H9 (cell line): ENCODE measurements at places on chromosomes 5 and 9.
A peak's percentile ranks its signal among the peaks of the same experiment; 100 is the strongest.

- no peaks in the 10 kb centered on the region for H3K27me3 ChIP-seq
- DNase-seq: no peak
- no peak overlapping the region for H3K4me3 ChIP-seq
- H3K27ac ChIP-seq: no peak overlapping the region
These were observed 608.1 kb downstream of the PDE4D start for GRCh38 chr5:59285300-59286016.

DNA sequence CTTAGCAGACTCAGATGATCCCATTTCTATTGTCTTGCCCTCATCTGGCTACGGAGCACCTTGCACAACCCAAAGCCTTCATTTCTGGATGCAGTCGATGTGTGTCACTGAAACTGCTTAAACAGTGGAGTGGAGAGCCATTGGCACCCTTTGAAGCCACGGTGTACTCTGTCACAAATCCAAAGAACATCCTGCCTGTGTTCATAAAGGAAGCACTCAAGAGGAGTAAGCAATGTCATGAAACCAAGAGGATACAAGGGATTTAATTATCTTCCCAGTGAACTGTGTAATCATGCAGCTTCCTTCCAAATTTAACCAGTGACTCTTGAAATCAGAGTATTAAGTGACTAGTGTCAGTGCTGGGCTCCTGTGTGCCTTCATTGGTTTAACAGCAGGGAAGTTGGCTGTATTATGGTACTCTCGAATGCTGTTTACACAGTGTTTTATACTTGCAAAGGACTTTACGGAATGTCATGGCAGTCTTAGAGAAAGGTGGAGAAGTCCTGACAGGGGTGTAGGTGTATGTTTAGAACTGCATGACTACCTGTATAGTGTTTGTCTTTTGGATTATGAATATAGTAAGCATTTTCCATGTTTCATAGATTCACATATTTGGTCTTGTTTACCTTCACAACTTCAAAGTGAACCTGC, 41.9 kb downstream of the CD180 start:
- DNase-seq: no peak
- H3K4me1 ChIP-seq: no peaks in the 10 kb centered on the region
- H3K36me3 ChIP-seq: no peaks in the 10 kb centered on the region

DNA sequence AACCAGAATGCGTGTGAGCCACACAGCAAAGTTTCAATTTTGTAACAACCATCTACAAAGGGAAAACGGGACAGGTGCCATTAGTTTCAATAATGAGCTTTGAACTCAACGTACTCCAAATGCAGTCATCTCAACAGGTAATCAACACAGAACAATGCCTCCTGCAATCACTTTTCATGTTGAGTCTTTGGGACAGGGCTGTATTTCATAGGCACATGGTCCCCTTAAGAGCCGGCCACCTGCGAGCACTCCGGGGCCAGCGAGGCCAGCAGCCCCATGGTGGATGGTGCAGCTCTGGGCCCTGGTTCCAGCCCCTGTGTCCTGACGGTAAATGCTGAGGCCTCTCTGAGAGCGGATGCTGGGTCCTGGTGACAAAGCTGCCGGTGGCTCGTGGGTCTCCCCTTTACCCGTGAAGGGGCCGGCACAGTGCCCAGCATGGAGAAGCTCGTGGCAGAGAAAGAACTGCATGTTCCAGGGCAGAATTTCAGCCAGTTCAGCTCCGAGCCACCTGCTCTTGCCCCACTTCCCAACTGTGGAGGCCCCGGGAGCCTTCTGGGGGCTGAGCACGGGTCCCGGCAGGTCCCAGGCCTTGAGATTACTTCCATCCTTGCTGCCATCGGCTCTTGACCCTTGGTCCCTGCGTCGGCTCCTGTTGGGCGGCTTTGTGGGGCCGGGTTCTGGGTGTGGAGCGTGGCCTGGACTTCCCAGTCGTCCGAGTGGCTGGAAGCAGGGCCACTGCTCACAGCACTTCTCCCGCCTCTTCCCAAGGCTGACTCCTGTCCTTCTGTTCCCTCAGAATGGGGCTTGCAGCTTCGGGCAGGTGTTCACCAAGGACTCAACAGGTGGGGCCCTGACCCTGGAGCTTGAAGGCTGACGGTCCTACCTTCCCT, 26.1 kb upstream of the RNU6ATAC start:
- no peak overlapping the region for H3K27ac ChIP-seq
- no peaks in the 10 kb centered on the region for H3K36me3 ChIP-seq
- no peaks in the 10 kb centered on the region; the same call in 1 of the 2 replicates for H3K4me1 ChIP-seq
- no peaks in the 10 kb centered on the region; the same call in 1 of the 2 replicates for H3K27me3 ChIP-seq
- DNase-seq: no peak
- H3K4me3 ChIP-seq: no peak overlapping the region

DNA sequence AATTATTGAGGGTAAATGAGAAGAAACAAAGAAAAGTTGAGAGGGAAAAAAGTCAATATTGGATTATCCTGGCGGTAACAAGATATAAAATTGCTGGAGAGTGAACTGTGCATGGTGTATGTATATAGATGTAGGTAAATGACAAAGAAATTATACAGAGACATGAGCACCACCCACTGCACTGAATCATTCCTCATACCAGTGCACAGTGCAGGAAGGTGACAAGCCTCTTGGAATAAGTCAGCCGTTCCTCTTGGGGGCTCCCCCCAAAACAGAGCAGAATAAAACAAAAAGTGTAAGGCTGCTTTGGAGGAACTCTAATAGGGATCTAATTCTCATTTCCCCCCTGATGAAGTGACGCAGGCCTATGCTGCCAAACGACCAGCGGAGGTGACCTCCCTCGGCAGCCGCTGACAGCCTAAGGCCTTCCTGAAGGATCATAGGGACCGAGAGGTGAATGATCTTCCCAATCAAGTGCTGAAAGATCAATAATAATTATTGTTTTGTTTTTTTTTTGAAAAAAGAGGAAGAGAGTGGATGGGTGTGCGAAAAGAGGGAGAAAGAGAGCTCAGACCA, 245.0 kb downstream of the PSAT1 start:
- no peak for DNase-seq
- H3K36me3 ChIP-seq: peaks cover 14% of the 10 kb centered on the region; the same call in 1 of the 2 replicates
- H3K27ac ChIP-seq: no peak overlapping the region
- H3K4me3 ChIP-seq: no peak overlapping the region

DNA sequence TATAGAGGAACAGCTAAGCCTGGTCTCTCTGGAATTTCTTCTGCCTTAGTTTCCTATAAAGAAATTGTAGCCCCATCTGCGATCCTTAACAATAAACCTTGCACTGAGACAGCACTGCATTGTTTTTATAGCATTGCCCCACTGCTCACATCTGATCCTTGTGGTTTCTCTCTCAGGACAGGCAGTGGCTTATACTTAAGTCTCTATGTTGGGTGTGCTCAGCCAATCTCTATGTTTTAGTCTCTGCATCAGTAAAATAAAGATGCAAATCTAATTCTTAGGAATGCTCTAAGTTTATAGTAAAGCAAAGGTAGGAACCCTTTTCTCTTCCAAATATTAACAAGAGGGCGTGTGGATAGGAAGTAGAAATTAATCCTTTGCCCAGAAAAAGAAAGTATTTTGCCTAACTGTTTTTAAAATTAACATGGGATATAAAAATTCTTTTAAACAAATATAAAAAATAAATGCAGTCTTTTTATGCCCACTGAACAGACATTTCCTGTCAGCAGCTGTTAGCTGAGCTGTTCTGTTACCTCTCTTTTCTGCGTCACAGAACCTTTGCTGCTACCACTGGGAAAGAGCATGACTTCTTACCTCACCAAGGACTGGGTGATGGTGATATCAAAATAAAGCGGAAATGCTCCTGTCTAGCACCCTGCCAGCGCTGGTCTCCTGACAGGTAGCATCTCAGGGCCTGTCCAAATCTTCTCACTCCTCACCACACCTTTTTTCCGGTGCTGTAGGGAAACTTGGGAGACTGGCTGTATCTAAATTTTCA, 29.5 kb downstream of the MRPS27 start:
- H3K27ac ChIP-seq: no peak overlapping the region
- H3K27me3 ChIP-seq: no peaks in the 10 kb centered on the region
- no peak overlapping the region for H3K4me3 ChIP-seq
- DNase-seq: no peak
- peaks cover 48% of the 10 kb centered on the region for H3K36me3 ChIP-seq

GRCh38 chr9:87434366-87434765, 63.3 kb upstream of the DAPK1 start:
- peaks cover 8% of the 10 kb centered on the region for H3K4me1 ChIP-seq
- no peak overlapping the region for H3K27ac ChIP-seq

DNA sequence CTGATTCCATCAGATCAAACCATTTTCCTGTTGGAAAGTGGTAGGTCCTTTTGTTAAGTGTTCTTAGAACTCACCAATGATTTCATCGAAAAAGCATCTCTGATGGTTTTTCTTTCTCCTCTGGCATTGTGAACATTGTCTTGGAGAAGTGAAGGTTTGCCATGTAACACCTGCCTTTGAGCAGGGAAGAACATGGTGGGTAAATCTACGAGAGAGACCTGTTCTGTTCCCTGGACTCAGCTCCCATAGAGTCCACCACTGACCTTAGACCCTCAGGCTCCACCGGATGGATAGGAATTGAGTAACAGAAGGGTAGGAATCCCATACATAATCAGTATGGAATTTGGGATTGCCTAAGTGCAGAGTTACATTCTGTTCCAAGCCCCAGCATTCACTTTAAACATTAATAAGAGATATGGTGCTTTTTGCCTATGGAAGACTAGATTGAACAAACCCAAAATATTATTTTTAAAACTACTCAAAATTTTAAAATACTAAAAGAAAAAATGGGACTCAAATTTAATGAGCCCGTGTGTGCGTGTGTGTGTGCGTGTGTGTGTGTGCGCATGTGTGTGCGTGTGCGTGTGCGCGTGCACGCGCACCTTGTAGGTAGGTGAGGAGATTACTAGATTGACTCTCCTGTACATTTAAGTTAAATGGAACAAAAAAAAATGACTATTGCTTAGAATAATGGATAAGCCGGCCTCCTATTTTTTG, 92.0 kb downstream of the C9orf152 start:
- H3K4me1 ChIP-seq: peaks cover 12% of the 10 kb centered on the region
- no peak overlapping the region for H3K4me3 ChIP-seq
- H3K27me3 ChIP-seq: no peaks in the 10 kb centered on the region
- H3K27ac ChIP-seq: no peak overlapping the region
- no peak for DNase-seq
- no peaks in the 10 kb centered on the region for H3K36me3 ChIP-seq

DNA sequence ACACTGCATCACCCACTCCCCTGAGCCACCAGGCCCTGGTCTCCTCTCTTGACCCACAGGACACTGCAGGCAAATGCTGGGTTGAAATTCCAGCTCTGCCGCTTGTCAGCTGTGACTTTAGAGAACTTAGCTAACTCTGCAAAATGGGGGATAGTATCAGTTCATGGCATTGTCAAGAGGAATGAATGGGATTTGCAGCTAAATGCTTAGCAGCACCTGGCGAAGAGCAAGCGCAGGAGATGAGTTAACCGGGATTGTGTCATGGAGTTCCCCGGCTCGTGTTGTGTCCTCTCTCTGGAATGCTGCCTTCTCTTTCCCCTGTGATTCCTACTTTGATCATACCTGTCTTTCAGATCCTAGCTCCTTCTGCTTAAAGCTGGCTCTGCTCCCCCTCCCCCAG, 67.1 kb downstream of the DAB2IP start:
- no peaks in the 10 kb centered on the region; the same call in 2 of the 3 replicates for H3K36me3 ChIP-seq
- H3K27ac ChIP-seq: no peak overlapping the region
- H3K27me3 ChIP-seq: no peaks in the 10 kb centered on the region
- no peak for DNase-seq
- H3K4me1 ChIP-seq: peaks cover 8% of the 10 kb centered on the region; the same call in 1 of the 2 replicates

DNA sequence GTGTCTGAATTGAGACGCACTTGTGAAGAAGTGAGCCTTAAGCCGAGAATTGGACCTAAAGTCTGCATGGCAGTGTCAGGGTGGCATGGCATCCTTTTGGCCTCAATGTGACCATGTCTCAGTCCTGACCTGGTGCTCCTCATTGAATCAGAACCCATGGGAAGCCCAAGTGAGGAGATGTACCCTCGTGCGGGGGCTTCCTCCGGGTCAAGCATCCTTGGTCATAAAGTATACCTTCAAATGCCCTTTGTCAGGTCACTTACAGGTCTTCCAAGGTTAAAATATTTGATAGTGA, 202.2 kb downstream of the GADD45G start:
- no peaks in the 10 kb centered on the region for H3K27me3 ChIP-seq
- H3K27ac ChIP-seq: no peak overlapping the region
- no peaks in the 10 kb centered on the region for H3K36me3 ChIP-seq
- H3K4me3 ChIP-seq: no peak overlapping the region

GRCh38 chr5:135694906-135695305, 116.1 kb upstream of the CXCL14 start:
- H3K4me3 ChIP-seq: no peak overlapping the region
- no peaks in the 10 kb centered on the region for H3K27me3 ChIP-seq
- no peak overlapping the region for H3K27ac ChIP-seq
- no peak for DNase-seq
- no peaks in the 10 kb centered on the region for H3K4me1 ChIP-seq

- H3K27me3 ChIP-seq: no peaks in the 10 kb centered on the region
- H3K4me1 ChIP-seq: no peaks in the 10 kb centered on the region
- no peaks in the 10 kb centered on the region for H3K36me3 ChIP-seq
- H3K27ac ChIP-seq: no peak overlapping the region
These were observed 16.1 kb upstream of the LNPEP start for GRCh38 chr5:96919754-96920197.

GRCh38 chr9:18668944-18669343, 195.0 kb downstream of the ADAMTSL1 start:
- H3K27ac ChIP-seq: no peak overlapping the region
- no peaks in the 10 kb centered on the region for H3K36me3 ChIP-seq
- no peak overlapping the region; the same call in 1 of the 2 replicates for H3K4me3 ChIP-seq
- peak; percentile 56 for DNase-seq

GRCh38 chr5:68264024-68264956, 48.7 kb downstream of the PIK3R1 start:
- DNase-seq: no peak
- no peak overlapping the region for H3K27ac ChIP-seq
- H3K4me1 ChIP-seq: no peaks in the 10 kb centered on the region
- peaks cover 15% of the 10 kb centered on the region for H3K36me3 ChIP-seq
- H3K4me3 ChIP-seq: no peak overlapping the region
- no peaks in the 10 kb centered on the region for H3K27me3 ChIP-seq

GRCh38 chr5:83364312-83365299, 106.9 kb upstream of the VCAN start:
- H3K27me3 ChIP-seq: no peaks in the 10 kb centered on the region
- no peaks in the 10 kb centered on the region for H3K4me1 ChIP-seq
- no peak for DNase-seq

DNA sequence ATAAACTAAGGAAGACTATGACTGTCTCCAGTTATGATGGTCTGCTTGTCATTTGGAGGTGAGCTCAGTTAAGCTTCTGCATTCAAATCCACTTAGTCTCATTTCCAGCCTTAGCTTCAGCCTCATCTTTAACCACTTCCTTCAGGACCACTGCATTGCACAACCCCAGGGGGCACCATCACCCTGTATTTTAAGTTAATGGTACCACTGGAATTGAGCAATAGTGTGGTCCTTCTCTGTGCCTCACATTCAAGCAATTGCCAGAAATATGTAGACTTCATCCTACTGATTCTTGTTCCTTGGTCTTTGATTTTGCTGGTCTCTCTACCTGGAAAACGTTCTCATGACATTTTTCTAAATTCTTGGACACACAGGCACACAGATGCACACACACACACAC, 131.5 kb upstream of the PTPN3 start:
- H3K27ac ChIP-seq: no peak overlapping the region
- H3K4me3 ChIP-seq: no peak overlapping the region
- no peaks in the 10 kb centered on the region for H3K27me3 ChIP-seq
- no peaks in the 10 kb centered on the region for H3K4me1 ChIP-seq
